ENCODE measurements at places on chromosomes 11 and 22.

DNA sequence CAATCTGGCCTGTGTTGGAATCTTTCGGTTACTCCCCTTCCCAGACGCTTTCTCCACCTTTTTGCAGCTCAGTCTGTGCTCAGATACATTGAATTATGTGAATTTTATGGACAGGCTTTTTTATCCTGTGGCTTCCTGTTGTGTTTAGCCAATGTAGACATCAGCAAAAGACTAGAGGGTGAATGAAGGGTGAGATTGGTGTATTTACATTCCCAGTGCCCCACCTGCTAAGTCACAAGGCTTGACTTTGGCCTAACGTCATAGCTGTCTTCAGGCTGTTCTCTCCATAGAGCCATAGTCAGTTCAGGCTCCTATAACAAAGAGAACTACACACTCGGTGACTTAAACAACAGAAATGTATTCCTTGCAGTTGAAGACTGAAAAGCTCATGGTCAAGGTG lies 97.5 kb upstream of the FSHB start:
- no peak for DNase-seq

DNA sequence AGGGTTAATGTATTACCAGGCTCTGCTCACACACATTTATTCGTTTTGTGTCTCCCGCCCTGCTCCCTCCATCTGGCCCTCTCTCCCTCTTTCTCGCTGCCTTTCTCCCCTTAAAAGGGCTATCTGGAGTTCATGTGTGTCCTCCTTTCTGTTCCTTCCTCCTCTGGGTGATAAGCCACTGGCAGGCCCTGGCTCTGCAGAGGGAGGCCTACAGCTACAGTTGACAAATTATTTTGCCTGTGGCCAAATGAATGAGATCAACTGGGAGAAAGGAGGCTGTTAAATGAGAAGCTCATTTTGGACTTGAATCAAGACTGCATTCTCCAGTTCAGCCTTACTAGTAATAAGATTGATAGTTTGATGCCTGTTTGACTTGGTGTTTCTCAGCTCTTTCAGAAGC lies 17.5 kb upstream of the OPCML start:
- DNase-seq, result no peak

DNA sequence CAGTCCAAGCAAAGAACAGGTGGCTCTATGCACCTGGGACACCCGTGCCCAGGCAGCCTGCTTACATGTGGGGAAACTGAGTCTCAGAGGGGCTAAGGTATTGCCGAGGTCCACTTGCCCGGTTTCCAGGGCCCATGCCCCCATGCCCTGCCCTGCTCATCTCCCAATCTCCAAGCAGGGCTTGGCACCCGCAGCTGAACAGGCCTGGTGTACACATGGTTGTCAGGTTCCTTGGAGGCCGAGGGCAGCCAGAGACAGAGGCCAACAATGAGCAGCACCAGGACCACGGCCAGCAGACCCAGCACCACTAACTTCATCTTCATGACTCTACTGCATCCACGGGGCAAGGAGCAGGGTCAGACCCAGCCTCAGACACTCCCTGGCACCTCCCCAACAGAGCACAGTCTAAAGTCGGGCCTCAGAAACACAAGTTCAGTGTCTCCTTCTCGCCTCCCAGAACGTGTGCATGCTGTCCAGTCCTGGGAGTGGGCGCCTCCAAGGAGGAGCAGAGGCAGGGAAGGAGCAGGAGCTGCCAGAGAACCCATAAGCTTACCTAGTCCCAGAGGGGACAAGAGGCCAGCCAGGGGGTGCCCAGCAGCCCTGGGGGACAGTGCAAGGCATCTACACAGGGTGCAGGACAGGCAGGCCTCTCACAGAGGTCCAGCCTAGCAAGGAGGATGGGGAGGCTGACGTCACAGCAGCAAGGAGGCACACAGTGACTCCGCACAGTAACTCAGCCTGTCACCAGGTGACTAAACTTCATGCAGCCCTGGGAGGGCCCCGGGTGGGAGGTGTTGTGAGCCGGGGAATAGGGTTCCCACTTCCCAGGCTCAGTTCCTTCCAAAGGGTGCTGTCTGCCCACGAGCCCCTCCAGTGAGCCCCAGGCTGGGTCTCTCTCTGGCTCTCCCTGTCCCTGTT lies 20.2 kb upstream of the RGL4 start:
- DNase-seq, result no peak

GRCh38 chr11:11252403-11252802 lies 100.6 kb downstream of the CSNK2A3 start:
- DNase-seq, result no peak

GRCh38 chr11:115776916-115777315 lies 272.7 kb upstream of the CADM1 start:
- no peak for DNase-seq
